ENCODE measurements at places on chromosomes 11 and 22.
A peak's percentile ranks its signal among the peaks of the same experiment; 100 is the strongest.

DNA sequence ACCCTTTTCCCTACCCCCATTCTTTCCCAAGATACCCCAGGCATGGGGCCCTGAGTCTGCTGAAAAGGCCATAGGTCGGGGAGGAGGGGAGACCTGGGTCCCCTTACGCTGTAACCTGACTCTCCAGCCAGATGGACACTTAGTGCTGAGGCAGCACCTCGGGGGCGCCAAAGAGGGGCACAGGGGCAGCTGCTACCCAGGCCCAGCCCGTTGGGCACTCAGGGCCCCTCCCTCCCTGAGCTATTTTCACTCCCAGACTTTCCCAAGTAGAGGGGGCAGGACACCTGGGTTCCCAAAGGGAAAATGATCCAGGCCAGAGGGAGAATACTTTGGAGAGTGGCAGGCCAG, 933 bp downstream of the ACTN3 start:
- no peak for DNase-seq

DNA sequence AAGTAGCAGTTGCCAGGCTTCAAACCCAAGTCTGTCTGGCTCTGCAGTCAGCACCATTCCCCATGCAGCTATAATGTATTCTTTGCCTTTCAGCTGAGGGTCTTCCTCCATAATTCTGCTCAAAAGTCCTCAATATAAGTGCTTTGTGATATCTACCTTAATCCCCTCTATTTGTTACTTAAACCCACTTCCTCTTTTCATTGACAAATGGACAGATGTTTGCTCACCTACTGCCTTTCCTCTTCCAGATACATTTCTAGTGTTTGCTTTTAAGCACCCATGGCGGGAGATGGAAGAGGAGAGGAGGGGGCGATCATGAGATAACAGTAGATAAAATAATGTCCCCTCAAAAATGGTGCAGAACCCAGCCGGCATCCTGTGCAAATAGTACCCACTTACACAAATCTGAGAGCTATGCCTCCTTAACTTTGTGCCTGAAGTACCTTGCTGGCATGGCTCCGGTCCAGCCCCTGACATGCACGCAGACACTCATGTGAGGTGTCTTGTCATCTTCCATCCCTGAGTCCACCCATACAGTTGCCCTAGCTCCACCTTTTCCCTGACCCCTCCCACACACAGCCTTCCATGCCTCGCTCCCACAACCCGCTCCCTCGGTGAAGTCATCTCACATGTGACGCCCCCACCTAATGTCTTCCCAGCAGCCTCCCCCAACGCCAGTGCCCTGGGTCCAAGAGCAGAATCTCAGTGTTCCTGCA, 109.6 kb downstream of the TRIM29 start:
- DNase-seq: no peak

GRCh38 chr11:130598433-130598832, 150.0 kb downstream of the ADAMTS15 start:
- no peak for DNase-seq

DNA sequence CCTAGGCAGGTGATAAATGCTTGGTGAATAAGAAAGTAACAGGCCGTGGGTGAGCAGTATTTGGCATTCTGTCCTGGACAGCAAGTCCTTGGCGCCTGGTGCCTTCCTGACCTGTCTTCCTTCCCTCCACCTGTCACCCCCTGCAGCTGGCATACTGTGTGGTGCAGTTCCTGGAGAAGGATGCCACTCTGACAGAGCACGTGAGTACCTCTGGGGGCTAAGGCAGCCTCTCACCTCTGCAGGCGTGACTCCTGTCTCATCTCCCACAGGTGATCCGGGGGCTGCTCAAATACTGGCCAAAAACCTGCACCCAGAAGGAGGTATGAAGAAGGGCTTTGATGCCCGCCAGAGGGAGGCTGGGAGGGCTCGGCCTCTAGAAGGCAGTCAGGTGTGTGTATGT, 4.4 kb downstream of the GPHA2 start:
- DNase-seq: no peak

DNA sequence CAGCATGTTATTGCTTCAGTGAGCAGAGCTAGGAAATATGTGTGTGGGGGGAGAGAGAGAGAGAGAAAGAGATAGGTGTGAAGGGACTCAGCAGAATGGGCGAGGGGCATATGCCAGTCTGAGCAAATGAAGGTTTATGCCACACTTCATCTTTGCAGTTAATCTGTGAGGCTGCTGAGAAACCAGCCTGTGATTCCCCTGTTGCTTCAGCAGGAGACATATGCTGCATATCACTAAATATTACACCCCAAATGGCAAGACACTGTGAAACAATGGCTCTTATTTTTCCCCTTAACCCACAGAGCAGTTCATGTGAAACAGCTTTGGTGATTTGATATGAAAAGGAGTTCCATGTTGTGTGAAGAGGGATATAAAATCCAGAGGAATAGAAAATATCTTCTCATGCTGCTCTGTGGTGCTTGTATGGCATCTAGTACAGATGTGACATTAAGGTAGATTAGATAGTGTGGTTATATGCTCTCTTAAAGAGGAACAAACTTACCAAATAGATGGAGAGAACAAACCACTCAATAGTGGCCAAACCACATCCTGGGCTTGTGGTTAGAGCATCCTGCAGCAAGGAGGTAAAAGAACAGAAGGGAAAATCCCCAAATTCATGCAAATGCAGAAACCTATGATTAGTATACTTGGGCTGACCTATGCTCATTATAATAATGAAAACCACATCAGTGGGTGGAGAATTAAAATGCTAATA, 864.2 kb downstream of the FAM181B start:
- peak; percentile 51 for DNase-seq

DNA sequence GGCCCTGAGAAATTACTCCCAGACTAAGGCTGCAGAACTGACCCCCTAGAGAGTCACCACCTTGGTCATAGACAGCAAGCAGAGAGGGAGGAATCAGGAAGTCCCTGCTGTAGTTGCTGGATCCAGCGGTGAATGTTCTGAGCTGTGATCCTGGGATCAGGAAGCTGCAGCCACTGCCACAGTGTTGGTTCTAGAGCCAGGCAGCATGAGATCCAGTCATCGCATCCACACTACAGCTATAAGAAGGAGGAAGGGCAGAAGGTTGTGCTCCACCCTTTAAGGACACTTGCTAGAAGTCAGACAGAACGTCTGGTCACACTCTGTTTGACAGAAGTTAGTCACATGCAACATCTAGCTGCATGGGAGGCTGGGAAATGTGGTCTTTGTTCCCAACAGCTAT, 104.7 kb upstream of the OR4B1 start:
- no peak for DNase-seq

DNA sequence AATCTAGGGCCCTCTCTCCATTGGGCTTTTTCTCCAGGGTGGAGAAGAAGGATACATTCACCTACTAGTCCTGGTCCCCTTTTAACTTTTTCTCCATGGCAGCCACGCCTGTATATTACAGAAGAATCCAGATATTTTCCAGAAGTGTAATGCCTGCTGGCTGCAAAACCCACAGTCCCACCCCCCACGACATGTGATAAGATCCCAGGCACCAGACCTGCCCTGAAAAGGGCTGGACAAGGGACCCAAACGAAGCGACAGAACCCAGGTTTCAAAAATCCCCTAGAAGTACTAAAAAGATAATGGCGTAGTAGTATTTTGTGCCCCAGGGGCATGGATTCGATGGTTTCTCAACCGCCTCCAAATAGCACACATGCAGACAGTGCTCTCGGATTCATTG, 2.8 kb downstream of the WT1 start:
- no peak for DNase-seq

DNA sequence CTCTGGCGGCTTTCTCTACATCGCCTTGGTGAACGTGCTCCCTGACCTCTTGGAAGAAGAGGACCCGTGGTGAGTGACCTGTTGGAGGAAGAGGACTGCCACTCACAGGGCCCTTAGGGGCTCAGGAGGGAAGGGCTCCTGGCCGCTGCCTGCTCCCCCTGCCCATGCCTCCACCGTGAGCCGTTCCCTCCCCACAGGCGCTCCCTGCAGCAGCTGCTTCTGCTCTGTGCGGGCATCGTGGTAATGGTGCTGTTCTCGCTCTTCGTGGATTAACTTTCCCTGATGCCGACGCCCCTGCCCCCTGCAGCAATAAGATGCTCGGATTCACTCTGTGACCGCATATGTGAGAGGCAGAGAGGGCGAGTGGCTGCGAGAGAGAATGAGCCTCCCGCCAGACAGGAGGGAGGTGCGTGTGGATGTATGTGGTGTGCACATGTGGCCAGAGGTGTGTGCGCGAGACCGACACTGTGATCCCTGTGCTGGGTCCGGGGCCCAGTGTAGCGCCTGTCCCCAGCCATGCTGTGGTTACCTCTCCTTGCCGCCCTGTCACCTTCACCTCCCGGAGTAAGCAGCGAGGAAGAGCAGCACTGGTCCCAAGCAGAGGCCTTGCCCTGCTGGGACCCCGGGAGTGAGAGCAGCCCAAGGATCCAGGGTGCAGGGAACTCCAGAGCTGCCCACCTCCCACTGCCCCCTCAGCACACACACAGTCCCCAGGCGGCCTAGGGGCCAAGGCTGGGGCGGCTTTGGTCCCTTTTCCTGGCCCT, 6.9 kb downstream of the SLC39A13 start:
- DNase-seq: no peak

GRCh38 chr11:123206791-123207434, 11.9 kb upstream of the CLMP start:
- DNase-seq: no peak

DNA sequence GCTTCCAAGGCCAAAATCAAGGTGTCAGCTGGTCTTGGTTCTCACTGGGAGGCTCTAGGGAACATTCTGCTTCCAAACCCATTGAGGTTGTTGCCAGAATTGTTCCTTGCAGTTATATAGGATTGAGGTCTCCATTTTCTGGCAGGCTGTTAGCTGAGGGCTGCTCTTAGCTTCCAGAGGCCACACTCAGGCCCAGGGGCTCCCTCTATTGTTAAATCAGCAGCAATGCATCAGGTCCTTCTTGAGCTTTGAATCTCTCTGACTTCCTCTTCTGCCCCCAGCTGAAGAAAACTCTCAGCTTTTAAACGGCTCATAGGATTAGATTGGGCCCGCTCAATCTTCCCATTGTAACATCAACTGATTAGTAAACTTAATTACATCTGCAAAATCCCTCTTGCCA, 39.3 kb upstream of the BSX start:
- no peak for DNase-seq

- DNase-seq: no peak
These were observed 14.7 kb downstream of the ATG2A start for GRCh38 chr11:64902102-64902900.

GRCh38 chr11:13669544-13670488, 1.3 kb downstream of the FAR1 start:
- no peak for DNase-seq

GRCh38 chr11:34189191-34189590, 83.8 kb downstream of the NAT10 start:
- no peak for DNase-seq

- no peak for DNase-seq
These were observed 38.1 kb upstream of the KCNQ1OT1 start for GRCh38 chr11:2737866-2738265.

DNA sequence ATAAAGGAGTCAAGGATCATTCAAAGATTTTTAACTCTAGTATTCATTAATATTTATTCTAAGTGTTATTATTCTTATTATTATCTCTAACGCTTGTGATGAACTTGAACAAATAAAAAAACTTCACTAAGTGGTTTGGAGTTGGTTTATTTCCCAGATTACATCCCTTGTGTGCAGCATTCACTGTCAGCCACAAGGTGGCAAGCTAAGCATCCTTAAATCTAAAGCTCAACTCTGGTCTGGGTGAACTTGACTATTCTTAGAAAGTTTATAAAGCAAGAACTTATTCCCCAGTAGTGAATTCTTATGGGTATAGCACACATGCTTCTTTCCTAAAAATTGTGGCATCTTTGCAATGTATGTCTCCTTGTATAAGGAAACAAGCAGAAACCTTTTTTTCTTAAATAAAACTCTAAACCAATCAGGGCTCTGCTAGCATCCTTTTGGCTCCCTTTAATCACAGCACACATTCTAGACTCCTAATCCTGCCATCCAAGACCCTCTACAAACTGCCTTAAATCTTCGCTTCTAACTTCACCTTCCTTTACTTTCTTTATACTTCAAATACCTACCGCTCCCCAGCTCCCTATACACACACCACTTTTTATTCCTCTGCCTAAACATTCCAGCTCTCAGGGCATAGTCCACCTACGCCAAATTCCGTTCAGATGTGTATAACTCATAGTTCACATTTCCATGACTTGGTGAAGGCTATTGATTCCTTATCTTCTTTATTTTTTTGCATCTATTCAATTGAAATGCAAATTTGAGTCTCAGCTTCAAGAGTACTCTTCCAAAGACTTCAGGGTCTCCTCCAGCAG, 1068.8 kb downstream of the DLG2 start:
- DNase-seq: no peak

DNA sequence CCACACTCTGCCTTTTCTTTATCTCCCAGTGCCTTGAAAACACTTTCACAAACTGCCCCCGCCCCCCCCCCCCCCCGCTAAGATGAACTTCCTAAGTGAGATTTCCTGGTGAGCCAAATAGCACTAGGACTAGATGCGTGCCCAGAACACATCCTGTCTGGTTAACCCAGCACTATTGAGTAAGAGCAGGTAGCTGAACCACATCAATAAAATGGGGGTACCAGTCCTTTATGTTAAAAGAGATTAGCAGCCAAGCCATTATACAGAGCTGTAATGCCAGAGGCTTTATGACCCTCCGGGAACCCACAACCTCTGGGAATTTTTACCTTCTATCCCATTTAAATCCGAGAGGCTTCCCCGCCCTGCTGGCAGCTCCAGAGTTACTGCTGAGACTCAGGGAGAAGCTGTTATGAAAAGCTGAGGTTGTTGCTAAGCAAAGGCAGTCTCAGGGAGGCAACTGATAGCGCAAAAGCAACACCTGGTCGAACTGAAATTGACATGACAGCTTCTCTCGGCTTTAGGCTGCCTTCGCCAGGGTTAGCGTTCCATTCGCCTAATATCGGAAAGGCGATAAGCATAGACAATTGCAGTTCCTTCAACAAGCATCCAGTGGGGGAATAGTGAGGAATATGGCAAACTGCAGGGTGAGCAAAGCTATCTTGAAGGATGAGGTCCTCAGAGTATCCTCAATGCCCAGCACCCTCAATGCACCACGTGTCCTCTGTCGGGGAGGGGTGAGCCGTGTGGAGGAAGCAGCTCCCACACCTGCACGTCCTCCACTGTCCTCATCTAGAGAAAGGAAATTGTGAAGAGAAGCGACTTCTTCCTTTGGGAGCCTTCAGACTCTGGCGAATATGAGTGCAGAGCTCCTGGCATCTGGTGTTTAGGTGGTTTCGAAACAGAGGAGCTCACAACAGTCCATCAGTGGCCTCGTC, 977.0 kb downstream of the NTM start:
- no peak for DNase-seq

GRCh38 chr22:45285263-45286058, 712 bp downstream of the UPK3A start:
- no peak for DNase-seq

DNA sequence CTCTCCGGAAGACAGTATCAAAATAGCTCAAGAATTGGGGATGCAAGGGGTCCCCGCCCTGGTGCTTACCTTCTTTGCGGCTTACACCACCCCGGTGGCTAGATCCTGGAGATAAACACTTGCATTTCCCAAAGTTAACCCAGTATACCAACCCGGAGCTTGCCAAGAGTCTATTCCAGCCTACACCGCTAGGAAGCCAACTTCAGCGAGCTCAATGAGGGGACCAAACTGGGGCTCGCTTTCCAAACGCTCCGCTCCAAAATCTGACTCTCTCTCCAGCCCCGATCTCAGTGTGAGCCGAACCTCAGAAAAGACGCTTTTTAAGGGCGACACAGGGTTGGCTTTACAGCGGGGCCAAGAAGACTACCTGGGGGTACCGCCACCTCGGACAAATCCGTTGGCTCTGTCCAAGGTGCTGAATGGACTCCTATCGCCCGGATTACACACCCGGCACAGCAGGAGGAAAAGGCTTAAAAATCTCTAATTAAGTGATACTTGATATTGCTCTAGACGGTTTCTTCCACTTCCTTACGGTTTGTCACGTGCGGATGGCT, 20.1 kb upstream of the BDNF start:
- no peak for DNase-seq

All from stimulated activated CD4-positive, alpha-beta T cell treated with anti-CD3 and anti-CD28 coated beads, Interleukin-2, amount 100 ng/mL, for 4 hours (primary cell).